ENCODE measurements at places on chromosomes 6 and 20.

- DNase-seq = no peak
Measured at GRCh38 chr6:118097576-118097975, 190.5 kb downstream of the SLC35F1 start.

DNA sequence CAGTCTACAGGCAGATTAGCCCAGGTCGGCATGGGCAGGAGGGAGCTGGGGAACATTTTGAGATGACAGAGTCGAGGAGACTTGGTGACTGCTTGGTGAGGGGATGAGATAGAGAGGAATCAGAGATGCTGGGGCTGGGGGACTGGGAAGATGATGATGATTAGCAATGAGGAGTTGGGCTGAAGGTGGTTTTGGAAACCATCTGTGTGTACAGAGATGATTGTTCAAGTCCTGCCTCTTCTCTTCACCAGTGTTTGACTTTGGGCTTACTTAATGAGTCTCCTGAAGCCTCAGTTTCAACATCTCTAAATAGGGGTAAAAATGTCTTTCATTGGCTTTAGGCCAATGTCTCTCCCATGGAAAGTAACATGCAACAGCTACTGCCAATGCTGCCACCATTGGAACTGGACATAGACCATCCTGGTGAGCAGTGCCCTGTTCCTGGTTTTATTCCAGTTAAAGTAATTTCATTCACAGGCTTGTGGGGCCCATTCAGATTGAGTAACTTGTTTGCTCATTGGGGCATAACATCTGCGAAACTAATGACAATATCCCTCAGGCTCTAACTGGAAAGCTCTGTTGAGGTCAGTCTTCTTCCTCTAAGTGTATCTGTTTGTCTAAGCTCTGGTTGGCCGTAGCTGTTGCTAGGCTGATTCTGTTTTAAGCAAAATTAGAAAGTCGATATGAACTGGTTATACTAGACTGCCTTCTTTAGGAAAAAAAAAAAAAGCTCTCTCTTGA lies 99.1 kb downstream of the ARMC2 start:
- no peak for DNase-seq

GRCh38 chr6:39962831-39963230 lies 28.6 kb upstream of the MOCS1 start:
- no peak for DNase-seq

DNA sequence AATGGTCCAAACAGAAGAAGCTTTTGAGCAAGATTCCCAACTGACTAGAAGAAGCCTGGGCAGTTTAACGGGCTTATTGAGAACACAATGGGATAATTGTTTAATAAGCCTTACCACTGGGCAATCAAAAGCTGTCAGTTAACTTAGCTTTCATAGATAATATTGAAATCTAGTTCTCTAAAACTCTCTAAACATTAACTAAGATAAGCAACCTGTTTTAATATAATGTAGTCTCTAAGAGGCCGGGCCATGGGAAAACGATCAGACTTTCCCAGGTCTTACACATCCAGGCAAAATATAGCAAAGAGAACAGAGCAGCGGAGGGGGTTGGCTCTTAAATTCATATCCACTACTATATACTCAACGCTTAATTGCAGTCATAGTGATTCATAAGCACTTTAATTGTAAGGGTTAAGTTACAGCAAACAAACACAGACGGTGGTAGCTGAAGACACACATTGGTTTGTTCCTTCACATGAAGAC lies 128.0 kb upstream of the FAM83B start:
- DNase-seq = peak; percentile 100

- DNase-seq = no peak
Measured at GRCh38 chr20:50475681-50476292, 34.4 kb upstream of the PTPN1 start.

DNA sequence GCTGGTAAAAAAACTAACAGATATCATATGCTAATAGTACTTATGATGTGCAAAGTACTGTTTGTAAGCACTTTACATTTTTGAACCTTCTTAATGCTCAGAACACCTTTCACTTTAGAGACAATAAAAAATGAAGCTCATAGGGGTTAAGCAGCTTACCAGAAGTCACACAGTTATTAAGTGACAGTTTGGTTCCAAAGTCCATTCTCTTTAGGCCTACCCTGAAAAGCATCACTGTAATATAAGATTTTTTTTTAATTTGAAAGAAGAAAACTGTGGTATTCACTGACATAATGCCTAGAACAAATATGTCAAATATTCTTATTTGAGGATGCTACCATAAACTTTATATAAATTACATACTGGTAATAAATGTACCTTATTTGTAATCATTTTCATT lies 127.6 kb upstream of the RUNX2 start:
- no peak for DNase-seq

All from NCI-H748 treated with DMSO at 0.1 percent for 48 hours (cell line).